ENCODE measurements at places on chromosomes 6 and 20.

DNA sequence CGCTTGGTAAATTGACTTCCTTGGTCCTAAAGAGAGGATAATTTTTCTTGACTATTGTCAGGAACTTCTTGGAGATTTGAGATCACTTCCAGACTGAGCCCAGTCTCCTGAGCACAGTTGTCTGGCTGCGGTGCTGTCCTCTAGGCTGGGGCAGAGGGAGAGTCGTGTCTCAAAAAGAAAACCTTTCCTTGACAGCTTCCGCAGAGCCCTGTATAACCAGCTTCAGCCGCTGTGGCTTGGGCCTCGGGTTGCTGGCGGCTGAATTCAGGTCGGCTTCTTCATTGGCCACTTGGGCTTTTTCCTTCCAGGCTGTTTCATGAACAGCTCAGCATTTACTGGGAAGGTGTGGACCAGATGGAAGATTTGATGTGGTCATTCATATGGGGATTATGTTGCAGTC, 75.9 kb downstream of the DHX35 start:
- no peak for DNase-seq

- no peak for DNase-seq
Measured at GRCh38 chr20:19108155-19108554, 104.3 kb upstream of the SLC24A3 start.

- DNase-seq, result no peak
Measured at GRCh38 chr6:30363459-30363858, 18.5 kb downstream of the RPP21 start.

DNA sequence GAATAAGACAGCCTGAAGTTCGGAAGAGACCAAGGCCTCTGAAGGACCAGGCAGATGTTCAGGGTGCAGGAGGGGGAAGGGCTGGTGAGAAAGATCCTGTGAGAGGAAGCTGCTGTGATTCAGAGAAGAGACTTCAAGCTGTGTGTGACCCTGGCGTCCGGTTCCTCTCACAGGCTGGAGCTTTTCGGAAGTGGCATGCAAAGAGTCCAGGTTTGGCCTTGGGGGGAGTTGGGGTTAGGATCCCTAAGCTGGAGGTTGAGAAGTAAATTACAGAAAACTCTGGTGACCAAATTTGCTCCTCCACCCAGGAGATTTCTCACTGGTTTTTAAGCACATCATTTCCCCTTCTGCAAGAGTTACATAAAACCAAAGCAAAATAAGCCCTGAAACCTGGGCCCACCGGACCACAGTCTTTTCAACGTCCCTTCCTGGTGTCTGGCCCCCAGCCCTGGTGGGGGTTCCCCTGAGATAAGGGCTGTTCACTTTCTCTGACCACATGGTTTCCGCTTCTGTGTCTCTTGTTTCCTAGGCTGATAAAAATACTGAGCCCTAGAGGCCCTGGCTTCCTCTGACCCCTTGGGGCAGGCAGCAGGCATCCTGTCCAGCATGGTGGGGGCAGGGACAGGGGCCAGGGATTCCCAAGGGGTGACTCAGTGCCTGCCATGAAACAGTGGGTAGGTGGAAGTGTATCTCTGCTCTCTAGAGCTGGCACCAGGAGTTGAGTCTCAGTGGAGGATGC, 12.0 kb upstream of the LTA start:
- DNase-seq, result peak; percentile 57

DNA sequence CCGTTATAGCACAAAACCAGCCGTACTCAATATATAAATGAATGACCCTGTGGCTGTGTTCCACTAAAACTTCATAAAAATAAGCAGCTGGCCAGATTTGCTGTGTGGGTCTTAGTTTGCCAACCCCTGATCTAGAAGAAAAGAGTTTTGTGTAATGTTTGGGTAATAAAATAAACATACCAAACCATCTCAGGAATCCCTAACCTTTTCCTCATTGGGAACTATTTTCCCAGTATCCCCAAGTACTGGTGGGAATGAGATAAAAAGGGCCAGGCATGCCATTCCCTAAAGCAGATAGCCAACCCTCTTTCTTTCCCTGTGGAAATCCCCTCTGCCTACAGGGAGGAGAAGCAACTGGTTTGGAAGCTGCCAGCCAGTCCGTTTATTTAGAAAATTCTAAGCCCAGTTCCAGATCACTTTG, 169.1 kb upstream of the AKAP12 start:
- no peak for DNase-seq

DNA sequence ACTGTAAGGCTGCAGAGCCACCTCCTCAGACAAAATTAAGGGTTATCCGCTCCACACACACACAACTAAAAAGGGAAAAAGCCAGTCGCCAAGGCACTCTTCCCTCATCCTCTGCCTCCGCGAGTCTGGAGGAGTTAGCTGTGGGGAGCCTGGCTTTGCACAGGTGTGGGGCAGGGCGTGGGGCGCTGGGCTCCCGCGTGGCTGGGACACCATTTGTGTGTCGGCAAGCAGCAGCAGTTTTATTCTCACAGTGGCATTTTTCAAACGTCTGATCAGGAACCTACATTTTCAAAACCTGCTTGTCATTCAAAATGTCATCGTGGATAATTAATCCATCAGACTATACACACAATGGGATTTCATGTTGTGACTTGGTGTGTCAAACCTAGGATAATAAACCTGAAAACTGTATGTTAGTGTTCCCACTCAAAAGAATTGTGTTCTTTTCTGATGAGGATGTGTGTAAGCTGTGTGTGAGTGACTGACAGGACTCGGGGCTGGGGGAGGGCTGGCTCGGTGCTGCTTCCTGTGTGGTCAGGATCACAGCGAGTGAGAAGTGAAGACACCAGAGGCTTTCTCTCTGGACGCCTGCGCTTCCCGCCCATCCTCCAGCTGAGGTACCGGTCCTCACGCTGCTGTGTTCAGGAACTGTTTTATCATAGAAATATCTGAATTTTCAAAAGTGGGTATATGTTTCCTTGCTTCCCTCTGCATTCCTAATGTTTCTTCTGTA, 83.1 kb downstream of the IRF4 start:
- peak; percentile 82 for DNase-seq
